Neuronal stem cell (in vitro differentiated cells): ENCODE measurements at places on chromosomes 7 and 10.

GRCh38 chr7:106462365-106462859 lies 177.6 kb upstream of the NAMPT start:
- H3K27ac ChIP-seq = no peak overlapping the region
- H3K4me1 ChIP-seq = peaks cover 6% of the 10 kb centered on the region
- no peaks in the 10 kb centered on the region for H3K27me3 ChIP-seq
- no peaks in the 10 kb centered on the region for H3K36me3 ChIP-seq

- no peaks in the 10 kb centered on the region for H3K27me3 ChIP-seq
- no peaks in the 10 kb centered on the region for H3K36me3 ChIP-seq
- H3K27ac ChIP-seq = no peak overlapping the region
- no peak for DNase-seq
- peaks cover 7% of the 10 kb centered on the region for H3K4me1 ChIP-seq
Observed at GRCh38 chr7:127818306-127818705, 166.3 kb downstream of the SND1 start.

DNA sequence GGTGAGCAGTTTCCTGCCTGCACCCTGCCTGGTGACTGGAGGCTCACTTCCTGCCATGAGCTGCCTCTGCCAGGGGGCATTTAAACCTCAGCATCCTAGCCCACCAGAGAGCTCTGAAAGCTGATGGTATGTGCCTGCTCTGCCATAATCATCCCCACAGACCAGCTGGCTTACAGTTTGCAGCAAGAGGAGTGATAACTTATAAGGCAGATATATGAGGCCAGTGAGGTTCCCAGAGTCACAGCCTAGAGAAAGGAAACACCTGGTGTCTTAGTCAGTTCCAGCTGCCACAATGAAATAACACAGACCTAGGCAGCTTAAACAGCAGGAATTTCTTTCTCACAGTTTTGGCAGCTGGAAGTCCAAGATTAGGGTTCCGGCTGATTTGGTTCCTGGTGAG lies 232.0 kb downstream of the PAXIP1 start:
- no peaks in the 10 kb centered on the region for H3K36me3 ChIP-seq
- no peak overlapping the region for H3K27ac ChIP-seq
- no peak for DNase-seq
- H3K4me1 ChIP-seq = peaks cover 5% of the 10 kb centered on the region

DNA sequence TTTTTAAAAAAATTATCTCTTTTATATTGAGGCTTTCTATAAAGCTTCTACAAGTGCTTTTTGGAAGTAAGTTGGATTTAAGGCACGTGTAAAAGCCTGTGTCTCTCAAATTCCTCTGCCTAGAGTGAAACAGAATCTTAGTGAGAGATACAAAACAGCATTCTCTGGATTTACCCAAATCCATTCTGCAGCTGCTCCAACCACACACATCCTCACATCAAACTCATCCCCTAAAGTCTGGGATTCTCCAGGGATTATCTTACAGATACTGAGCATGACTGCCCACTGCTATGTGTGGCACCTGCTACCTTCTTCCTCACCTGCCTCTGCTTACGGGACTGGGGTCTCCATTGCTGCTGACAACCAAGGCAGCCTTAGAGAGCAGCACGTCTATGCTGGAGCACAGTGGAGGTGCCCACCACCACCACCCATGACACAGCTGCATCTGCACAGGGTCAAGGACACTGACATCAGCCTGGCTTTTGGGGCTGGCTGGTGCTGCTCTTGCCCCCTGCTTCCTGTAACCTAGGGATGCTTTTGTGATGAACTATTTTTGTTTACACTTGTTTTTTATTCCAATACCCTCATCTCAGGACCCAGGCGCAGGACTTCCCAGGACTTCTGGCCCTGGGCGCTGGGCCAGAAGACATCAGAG lies 139.2 kb upstream of the NAMPT start:
- H3K27me3 ChIP-seq = no peaks in the 10 kb centered on the region
- H3K27ac ChIP-seq = no peak overlapping the region
- no peaks in the 10 kb centered on the region for H3K4me1 ChIP-seq
- no peak for DNase-seq

- no peaks in the 10 kb centered on the region for H3K27me3 ChIP-seq
- H3K4me3 ChIP-seq = no peak overlapping the region
- no peak for DNase-seq
- no peak overlapping the region for H3K27ac ChIP-seq
- peaks cover 49% of the 10 kb centered on the region for H3K36me3 ChIP-seq
Observed at GRCh38 chr10:13869295-13869664, 282.5 kb downstream of the PRPF18 start.

DNA sequence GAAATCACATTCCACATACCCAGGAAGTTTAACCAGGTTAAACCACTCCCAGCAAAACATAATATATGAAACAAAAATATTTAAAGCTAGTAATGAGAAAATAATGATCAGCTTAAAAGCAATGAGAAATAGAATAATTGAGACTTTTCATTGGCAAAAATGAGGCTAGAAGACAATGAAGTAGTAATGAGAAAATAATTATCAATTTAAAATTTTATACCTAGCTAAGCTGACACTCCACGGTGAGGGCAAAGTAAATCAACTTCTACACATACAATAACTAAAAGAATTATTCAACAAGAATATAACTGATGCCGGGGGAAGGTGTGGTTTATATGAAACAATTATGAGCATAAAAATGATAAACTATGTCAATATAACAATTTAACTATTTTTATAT lies 82.2 kb upstream of the TES start:
- no peak for DNase-seq
- H3K4me3 ChIP-seq = no peak overlapping the region
- H3K27me3 ChIP-seq = no peaks in the 10 kb centered on the region
- no peaks in the 10 kb centered on the region for H3K4me1 ChIP-seq

DNA sequence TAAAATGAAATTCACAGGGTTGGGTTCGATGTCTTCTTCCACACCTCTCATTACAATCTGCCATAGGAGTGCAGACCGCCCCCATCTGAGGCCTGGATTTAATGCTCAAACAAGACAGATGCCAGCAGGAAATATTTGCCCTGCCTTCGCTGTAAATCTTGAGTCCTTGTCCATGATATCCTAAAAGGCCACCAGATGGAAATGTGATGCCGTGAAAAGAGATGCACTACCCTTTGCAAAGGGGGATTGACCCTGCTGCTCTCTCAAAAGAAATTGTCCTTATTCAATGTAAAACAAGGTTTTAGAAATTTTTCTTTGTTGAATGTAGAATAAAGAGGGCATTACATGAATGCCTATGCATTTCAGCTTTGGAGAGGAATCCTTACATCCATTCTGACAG lies 37.5 kb downstream of the AGAP4 start:
- no peak for DNase-seq
- H3K27ac ChIP-seq = no peak overlapping the region
- no peaks in the 10 kb centered on the region for H3K36me3 ChIP-seq
- peaks cover 3% of the 10 kb centered on the region for H3K4me1 ChIP-seq
